CD14-positive monocyte (primary cell): ENCODE measurements at places on chromosomes 1 and 21.

GRCh38 chr21:23247334-23247733, 2249.1 kb downstream of the NCAM2 start:
- DNase-seq = no peak

GRCh38 chr1:110067479-110067892, 3.0 kb downstream of the ALX3 start:
- DNase-seq = no peak

DNA sequence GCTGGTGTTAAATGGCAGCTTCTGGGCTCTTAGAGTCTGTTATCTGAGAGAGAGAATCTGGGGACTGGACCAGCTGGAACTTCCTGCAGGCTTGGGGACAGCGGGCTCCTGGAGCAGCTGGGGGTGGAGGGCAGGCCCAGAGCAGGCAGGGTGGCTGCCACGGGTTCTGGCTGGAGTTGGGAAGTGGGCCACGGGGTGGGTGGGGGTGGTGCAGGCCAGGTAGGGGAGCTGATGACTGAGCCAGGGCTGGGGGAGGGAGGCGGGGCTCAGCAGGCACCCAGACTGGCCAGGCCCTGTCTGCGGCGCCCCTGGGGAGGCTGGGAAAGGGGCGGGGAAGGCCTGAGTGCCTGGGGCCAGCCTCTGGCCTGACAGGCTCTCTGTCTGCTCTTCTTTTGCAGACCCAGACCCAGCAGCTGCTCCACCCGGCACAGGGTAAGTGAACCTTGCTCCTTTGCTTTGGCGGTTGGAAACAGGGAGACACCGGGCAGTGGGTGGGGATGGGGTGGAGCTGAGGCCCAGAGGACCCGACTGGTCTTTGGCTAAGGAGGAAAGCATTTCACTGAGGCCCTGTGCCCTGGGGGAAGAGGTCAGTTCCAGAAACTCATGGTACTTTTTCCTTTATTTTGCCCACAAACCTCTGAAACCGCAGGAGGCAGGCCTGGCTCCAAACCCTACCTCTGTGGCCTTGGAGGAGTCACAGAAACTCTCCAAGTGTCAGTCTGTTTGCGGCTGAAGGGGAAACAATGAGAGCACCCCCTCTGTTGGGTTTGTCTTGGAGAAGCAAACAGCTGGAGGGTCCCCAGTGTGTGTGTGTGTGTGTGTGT, 48.8 kb downstream of the ARHGEF10L start:
- no peak for DNase-seq

GRCh38 chr1:70966018-70966638, 81.5 kb downstream of the PTGER3 start:
- peak; percentile 14 for DNase-seq

GRCh38 chr1:22341791-22342605, 109.7 kb upstream of the ZBTB40 start:
- no peak for DNase-seq

DNA sequence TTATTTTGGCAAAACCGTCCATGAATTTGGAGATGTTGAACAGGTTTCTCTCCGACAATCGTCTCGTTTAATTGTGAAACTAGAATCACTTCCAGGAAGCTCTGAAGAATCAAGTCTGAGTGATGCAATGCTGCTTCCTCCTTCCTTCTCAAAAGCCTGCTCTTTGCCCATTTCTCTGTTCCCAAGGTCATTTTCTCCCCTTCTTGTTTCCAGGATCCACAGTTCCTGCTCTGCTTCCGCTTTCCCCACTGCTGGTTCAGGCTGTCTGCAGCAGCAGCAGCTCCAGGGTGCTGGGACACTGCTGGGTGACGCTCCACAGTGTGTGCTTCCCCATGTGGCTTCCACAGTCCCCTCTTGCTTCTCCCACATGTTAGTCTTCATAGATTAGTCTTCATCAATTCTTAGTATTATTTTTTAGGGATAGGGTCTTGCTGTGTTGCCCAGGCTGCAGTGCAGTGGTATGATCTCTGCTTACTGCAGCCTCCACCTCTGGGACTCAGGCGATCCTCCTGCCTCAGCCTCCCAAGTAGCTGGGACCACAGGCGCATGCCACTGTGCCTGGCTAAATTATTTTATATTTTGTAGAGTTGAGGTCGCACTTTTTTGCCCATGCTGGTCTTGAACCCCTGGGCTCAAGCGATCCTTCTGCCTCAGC, 156.2 kb downstream of the DYRK1A start:
- peak; percentile 47 for DNase-seq

GRCh38 chr1:67634396-67634935, 50.5 kb upstream of the GADD45A start:
- DNase-seq = no peak

DNA sequence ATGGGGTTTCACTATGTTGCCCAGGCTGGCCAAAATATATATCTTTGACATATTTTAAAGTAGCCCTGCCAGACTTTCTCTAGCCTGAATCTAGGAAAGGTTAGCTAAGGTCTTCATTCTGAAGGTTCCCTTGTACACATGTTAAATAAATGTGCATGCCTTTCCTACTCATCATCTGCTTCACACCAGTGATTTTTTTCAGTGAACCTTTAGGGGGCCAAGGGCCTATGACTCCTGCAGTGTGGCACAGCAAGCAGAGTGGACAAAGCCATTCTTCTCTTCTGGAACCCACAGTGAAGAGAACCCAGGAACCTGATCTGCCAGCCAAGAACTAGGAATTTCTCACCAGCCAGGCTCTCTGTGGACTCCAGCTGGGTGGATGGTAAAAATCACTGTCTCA, 22.9 kb downstream of the CBR1 start:
- no peak for DNase-seq

DNA sequence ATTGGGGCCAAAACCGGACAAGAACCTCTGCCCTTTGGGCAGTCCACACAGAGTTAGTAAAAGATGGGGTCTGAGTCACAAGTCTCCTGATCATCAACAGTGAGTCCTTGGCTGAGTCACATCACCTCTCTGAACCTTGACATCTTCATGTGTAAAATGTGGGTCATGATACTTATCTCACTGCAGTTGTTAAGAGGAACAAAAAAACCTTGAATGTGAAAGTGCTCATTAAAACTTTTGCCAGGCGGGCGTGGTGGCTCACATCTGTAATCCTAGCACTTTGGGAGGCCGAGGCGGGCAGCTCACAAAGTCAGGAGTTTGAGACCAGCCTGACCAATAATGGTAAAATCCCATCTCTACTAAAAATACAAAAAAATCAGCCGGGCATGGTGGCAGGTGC, 15.7 kb downstream of the S100A16 start:
- peak; percentile 49 for DNase-seq

GRCh38 chr1:34874296-34874952, 14.9 kb upstream of the SMIM12 start:
- DNase-seq = no peak

DNA sequence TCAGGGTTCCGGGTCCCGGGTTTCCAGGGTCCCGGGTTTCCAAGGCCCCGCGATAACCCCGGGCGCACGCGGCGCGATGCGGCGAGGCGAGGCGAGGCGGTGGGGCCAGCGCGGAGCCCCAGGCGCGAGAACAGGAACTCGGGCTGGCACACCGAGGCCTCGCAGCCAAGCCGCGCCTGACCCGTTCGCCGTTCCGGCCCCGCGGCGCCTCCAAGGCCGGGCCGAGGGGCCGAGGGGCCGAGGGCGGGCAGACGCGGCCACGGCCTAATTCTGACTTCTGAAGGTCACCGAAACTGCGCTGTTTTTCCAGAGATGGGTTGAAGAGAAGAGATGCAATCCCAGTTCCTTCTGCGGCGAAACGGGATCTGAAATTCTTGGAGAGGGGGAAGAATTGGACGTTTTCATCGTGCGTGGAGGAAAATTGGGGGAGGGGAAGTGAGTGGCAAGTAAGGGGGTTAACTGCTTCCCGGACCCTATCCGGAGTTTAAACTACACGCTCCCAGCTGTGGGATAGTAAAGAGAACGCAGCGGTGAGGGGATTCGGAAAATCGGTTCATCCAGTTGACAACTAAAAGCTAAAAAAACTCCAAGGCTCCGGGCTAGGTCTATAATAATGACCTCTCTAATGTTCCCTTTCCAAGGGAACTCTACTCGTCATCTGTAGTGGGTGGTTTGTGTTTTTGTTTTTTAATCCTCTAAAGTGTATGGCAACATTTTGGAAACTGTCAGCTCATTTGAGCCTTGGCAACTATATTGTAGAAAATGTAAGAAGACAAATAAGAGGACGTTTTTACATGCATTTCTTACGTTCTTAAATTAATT, 8.2 kb downstream of the TBX15 start:
- no peak for DNase-seq

- DNase-seq = no peak
These were observed 142.0 kb upstream of the IGSF21 start for GRCh38 chr1:17965515-17966100.

DNA sequence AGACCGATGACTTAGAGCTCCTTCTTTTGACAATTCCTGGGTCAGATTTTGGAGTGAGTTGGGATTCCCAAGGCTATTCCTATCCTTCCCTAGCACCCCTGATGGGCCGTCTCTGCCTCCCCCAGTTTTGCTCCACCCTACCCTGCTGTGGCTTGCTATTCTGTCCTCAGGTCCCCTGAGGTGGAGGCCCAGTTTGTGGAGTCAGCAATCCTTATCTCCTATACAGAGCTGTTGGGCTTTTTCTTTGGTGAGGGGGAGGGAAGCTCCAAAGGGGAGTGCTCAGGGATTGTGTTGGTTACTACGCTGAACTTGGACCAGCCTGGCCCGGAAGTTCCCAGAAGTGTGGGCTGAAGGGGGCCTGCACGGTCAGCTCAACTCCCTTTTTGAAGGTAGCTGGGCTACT, 7.6 kb downstream of the SESN2 start:
- DNase-seq = no peak

DNA sequence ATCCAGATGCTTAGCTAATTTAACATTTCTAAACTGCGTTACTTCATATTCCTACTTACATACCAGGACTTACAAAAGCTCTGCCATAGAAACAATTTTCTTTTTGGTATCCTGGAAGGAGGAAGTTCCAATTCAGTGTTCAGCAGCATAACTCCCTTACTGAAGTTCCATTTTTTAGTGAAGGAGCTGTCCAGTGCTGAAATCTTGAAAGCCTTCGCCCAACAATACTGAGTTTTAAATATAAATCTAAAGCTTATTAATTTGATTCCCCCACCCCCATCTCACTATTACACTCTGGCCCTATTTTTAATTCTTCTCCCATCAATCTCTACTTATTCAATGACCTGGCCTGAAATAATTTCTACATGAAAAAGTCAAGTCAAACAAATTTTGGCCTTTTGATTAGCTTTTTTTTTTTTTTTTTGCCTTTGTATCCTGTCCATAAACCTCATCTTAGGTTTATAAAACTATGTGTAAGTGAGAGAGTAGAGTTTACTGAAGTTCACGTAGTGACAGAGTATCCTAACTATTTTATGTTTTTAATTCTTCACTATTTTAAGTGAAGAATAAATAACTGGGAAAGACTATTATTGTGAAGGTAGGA, 323.0 kb upstream of the PLD5 start:
- no peak for DNase-seq

DNA sequence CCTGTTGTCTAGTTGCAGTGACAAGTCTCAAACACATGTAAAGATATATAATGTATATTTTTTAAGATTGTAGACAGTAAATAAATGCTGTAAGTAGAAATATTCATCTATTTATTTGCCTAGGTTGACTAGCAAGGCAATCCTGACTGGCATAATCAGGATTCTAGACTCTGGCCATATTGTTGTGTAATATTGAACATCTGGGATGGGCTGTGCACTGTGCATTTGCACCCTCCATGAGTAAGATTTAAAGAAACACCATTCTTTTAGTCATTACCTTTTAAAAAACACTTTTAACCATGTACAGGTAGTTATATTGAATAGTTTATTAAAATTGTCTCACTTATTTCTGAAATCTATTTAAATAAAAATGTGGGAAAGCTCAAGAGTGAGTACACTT, 32.4 kb downstream of the RASAL2 start:
- no peak for DNase-seq

DNA sequence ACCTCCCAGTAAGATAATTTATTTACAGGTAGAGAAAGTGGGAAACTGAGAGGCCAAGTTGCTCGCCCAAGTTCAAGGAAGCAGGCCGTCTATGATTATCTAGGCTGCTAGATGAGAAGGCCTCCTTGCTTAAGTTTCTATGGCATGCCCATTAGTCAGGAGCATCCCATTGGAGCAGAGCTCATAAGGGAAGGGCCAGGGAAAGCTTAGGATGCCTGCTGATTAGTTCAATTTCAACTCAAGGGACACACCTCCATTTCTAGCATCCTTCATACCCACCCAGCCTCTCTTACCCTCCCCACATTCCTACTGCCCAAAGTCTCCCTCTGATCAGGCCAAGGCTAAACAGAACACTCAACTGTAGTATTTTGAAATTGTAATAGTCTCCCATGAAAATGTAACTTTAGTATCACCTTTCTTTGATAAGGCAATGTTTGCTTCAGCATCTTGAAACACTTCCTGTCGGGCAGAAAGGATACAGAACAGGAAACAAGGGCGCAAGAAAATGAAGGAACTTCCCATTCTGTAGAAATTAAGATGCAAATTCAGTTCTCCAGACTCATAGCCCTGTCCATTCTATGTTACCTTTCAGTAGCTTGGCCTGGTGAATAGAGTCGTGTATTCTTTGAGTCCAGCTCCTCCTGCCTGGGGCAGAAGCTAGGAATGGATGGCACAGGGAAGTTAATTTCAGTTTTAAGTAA, 46.3 kb upstream of the TARBP1 start:
- peak; percentile 70 for DNase-seq

DNA sequence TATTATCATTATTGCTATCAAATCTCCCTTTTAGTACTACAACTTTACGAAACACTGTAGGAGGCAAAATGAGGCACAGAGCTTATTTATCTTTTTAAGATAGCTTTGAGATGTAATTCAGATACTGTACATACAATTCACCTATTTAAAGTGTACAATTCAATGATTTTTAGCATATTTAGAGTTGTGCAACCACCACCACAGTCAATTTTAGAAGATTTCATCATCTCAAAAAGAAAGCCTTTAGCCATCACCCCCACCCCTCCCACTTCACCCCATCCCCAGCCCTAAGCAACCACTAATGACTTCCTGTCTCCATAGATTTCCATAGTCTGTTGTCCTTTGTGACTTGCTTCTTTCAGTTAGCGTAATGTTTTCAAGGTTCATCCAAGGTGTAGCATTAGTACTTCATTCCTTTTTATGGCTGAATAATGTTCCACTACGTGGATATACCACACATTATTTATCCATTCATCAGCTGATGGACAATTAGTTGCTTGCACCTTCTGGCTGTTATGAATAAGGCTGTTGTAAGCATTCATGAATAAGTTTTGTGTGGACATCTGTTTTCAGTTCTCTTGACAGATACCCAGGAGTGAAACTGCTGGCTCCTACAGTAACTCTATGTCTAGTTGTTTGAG, 9.4 kb upstream of the CAPN9 start:
- no peak for DNase-seq

- no peak for DNase-seq
These were observed 2.2 kb upstream of the NEK2 start for GRCh38 chr1:211677659-211678058.

DNA sequence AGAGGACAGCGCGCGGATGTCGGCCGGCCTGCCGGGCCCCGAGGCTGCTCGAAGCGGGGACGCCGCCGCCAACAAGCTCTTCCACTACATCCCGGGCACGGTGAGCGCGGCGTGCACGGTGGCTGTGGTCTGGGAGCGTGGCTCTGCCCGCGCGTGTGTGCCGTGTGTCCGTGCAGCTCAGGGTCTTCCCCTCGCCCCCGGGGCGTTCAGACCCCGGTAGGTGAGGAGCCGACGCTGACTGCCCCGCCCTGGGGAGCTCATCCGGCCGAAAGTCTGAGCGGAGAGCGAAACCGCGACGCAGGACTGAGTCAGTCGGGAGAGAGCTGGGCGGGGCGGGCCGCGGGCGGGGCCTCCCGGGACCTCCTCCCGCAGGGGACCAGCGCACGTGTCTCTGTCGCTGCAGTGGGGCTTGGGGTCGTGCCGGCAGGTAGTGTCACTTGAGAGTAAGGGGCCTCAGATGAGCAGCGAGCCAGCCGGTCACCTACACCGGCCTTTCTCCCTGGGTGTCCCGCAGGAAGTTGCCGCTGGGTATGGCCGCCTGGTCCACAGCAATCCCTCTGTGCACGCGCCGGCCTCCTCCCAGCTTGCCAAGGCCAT, 520 bp downstream of the PLEKHN1 start:
- DNase-seq = peak; percentile 74
